ELF-1 (cell line): ENCODE measurements at places on chromosomes 2 and 18.

GRCh38 chr2:70854411-70854810 is 18.8 kb upstream of the CD207 start:
- DNase-seq, result no peak

- DNase-seq, result no peak
Observed at GRCh38 chr18:23897733-23898132, 116.8 kb upstream of the TTC39C start.

GRCh38 chr2:12910431-12910830 is 193.7 kb downstream of the TRIB2 start:
- DNase-seq, result no peak

- DNase-seq, result peak; percentile 4
Observed at GRCh38 chr18:44969214-44969795, 288.6 kb downstream of the SETBP1 start.

- DNase-seq, result no peak
Observed at GRCh38 chr2:203690441-203691047, 15.9 kb upstream of the CD28 start.
